ENCODE measurements at places on chromosomes 1 and 21. TPM values are rescaled to one million over a fixed set of nuclear protein-coding genes. Genes with fewer than 3 reads are reported as not detected.

DNA sequence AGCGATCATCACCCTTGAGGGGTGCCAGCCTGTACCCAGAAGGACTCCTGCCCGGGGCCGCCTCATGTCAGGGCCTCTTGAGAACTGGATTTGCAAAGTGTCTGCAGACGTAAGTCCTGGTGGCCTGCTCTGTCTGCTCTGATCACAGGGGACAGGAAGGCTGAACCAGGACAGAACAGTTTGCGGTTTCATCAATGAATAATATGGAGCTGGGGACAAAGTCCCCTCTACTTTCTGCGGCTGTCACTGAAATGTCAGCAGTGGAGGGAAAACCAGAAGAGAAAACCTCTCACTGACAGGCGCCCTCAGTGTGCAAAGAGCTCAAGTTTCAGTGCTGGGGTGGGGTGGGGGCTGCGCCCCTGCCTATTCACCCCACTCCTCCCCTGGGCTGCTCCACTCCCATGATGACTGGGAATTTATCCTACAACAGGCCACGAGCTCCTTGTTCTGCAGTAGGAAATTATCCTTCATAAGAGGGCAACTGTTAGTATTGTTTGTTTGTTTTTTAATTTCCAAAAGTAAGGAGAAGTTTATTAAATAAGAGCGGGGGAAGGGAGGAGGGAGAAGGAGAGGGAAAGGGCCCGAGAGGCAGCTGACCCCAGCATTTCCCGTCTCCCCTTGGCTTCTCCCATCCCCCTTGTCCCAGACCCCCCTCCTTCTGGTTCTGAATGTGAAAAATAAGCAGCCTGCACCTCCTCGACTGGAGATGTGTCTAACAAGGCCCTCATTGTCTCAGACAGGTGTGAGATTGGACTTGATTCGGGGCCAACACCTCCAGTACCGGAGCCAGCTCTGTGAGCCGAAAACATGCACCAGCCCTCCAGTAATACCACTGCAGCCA lies 149.2 kb downstream of the CLIC6 start:
- no peak for DNase-seq

- DNase-seq: no peak
These were observed 15.9 kb upstream of the PADI1 start for GRCh38 chr1:17188889-17189631.

The MYOM3 gene
- total RNA-seq: not detected

The FCRL5 gene
- total RNA-seq: 73.4 TPM

- no peak for DNase-seq
These were observed 57.9 kb downstream of the ZNF678 start for GRCh38 chr1:227621211-227621610.

GRCh38 chr1:64940025-64940424 lies 26.3 kb downstream of the JAK1 start:
- no peak for DNase-seq
